ENCODE measurements at places on chromosomes 5 and 9.

DNA sequence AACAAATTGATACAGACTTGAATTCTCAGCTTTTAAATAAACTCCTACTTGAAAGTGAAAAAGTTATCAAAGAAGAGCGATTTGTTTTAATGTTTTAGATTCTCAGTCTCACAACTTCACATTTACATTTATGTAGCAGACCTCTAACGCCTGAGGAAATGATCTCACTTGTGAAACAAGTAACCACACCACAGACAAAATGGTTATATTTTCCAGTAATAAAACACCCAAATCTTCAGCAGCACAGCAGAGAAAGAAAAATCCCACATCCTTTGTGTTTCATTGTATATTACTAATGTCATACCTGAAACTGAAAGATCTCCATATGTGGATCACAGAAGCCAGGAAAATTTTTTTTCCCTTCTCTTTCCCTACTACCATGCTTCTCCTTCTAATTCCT is 29.8 kb upstream of the GZMA start:
- no peak for DNase-seq

DNA sequence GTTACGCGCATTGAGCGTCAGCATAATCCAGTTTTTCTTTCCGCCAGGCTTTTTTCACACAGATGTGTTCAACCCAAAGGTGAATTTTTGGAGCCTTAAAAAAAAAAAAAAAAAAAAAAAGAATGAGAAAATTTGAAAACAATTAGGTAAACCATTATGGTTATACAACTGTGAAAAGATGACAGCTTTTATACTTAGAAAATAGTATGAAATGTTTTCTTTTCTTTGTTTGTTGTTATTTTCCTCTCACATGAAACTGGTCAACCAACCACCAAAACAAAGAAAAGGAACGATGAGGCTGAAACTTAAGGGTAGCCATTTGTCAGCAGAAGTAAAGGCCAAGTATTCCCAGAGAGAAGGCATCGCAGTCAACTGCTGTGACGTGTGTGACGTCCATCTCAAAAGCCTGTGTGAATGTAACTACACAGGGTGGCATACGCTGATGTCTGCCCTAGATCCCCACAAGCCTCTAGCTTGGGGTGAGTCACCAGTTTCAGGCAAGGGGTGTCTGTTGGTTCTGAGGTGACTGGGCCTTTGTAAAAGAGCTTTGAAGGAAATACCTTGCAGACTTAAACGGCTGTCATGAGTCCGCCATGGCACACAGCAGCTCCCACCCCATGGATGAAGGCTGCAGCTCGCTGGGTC is 182.9 kb downstream of the AOPEP start:
- DNase-seq, result no peak

DNA sequence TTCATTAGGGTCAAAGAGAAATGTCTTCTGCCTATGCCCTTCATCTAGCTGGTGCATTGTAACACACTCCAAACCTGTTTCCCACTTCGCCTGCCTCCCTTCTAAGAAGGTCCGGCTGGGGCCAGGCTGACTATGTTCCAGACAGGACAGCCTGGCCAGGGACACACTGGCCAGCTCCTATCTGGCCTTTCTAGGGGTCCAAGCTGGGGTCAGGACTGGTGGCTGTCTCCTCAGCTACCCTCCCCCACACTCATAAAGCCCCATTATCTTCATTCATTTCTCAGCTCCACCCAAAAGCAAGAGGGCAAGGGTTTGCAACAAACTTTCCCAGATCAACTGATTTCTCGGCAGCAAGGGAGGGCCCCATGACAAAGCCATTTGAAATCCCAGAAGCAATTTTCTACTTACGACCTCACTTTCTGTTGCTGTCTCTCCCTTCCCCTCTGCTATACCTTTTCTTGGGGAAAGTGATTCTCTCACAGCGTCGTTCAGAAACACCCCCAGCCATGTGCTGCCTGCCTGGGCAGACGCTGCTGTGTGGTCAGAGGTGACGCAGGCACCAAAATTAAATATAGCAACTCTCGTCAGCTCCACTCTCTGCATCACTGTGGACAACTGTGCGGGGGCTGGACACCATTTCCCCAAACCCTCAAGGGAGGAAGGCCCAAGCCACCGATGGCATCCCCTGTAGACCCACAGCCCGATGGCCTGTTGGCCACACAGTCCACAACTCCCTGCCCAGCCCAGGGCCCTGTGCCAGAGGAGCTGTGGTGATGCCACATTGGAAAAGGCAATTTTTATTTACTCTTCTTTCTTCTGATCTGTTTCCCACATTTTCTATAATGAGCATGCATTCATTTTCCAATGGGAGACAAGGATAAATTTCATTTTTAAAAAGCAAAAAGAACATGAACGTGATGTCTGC is 6.1 kb downstream of the IL13 start:
- DNase-seq, result no peak

- DNase-seq, result no peak
Measured at GRCh38 chr5:155772009-155772662, 554.8 kb upstream of the SGCD start.

GRCh38 chr5:98750693-98751092 is 22.8 kb upstream of the RGMB start:
- no peak for DNase-seq

DNA sequence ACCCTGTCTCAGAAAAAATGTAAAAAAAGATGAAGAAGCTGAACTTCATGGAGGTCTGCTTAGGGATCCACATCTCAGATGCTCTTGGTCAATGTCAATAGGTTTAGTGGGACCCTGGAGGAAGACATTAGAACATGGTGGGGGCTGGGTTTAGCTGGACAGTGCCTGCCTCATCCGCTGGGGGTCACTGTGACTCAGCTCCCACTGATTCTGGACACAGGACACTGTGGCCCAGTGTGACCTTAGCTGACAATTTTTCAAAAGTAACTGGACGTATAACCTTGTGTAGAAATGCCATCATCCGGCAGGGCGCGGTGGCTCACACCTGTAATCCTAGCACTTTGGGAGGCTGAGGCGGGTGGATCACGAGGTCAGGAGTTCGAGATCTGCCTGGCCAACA is 7.3 kb upstream of the HNRNPAB start:
- DNase-seq, result no peak

DNA sequence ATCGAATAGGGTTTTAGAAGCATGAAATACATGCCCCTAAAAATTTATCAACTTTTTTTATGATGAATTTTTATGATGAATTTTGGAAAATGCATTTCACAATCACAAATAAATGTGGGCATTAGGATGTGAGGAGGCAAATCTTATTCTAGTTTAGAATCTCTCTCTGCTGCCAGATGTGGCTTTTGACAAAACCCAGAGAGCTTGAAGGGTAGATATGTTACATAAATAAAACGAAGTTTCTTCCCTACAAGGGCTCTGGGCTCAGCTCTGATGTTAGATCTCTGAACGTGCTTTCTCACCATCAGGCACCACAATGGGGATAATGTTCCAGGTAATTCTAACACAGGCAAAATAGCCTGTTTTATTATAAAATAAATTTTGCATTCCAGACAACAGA is 102.3 kb upstream of the ADAMTSL1 start:
- DNase-seq, result no peak

- DNase-seq, result no peak
Measured at GRCh38 chr9:129757045-129757444, 4.2 kb upstream of the PTGES start.

GRCh38 chr5:177553671-177554429 is 513 bp downstream of the FAM193B start:
- DNase-seq, result peak; percentile 9

DNA sequence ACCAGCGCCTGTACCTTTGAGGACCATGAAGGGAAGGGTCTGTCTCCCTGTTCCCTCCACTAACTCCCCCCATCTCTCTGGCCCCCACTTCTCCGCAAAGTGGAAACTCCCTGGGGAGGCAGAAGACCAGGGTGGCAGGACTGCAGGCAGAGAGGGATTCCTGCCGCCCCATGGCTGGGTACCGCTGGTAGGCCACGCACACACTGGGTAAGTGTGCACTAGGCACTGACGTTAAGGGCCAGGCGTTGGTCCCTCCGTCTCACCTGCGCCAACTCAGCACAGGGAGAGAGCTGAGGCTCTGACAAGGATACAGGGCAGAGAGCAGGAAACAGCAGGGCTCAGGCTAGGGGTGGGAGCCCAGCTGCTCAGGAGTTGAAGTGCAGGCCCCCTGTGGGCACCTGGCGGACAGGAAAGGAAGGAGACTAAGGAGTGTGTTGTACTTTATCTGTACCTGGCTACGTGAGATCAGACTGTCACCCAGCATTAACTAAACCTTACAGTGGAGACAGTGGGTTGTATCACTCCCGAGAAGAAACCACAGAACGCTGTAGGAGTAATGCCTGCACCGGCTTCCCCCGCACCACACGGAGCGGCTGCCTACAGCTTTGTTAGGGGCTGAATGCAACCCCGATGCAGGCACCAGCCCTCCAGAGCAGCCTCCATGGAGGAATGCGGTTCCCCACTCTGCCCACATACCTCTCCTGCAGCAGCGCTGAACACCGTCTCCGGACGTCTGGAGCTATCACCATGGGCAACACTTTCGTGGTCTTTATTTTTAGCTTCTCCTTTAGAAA is 34.2 kb upstream of the CLPTM1L start:
- DNase-seq, result no peak

DNA sequence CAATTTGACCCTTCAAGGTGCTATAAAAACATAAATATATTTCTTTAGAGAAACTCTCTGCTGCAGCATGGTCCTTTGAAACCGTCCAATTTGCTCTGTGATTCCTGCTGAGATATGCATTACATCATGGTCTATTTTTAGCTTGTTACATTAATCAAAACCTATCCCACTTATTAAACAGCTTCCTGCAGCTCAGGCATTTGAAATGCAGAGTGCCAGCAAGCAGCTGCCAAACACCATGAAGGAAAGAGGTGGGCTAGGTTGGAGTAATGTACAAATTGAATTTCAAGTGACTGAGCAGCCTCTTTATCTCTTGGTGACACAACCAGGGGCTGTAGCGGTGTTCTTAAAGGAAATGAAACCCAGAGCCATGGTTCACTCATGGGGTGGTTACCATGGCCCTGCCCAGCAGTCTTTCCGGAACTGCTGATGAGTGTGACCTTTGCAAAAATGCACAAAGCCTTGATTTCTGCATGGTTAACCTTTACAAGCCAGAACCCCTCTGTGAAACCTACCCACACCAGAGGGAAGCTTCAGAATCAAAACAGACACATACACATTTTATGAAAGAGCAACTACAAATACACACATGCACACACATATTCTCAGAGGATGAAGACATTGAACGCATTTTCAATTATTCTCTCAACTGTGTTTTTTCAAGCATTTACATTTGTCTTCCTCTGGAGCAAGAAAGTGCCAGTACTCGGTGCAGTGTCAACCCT is 155.8 kb upstream of the ZNF608 start:
- DNase-seq, result no peak

DNA sequence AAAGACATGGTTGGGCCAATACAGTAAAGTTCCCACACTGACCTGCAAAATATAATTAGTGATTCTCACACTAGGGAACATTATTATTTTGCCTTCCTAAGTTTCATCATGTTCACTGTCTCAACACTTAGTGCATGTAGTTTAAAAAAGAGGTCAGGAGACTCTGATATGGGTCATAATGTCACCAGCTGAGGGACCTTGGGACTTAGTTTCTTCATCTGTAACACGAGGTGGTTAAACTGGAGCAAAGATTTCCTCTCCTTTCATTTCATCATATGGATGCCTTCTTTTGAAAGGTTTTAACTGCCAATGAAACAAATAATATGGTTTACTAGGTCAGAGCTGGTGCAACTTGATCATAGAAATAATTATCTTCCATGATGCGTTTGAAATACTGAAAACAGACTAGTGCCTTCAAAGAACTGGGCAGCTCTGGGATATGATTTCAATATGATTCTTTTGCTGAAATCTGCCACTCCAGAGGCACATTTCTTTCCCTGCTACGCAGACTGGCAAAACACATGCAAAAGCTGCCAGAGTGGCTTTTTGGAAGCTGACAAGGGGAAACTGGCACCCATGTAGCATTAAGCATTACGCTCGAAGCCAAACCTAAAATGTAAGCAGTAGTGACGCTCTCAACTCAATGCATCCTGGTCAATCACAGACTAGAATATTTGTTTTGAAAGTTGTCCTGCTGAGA is 20.8 kb downstream of the RETREG1 start:
- DNase-seq, result no peak

DNA sequence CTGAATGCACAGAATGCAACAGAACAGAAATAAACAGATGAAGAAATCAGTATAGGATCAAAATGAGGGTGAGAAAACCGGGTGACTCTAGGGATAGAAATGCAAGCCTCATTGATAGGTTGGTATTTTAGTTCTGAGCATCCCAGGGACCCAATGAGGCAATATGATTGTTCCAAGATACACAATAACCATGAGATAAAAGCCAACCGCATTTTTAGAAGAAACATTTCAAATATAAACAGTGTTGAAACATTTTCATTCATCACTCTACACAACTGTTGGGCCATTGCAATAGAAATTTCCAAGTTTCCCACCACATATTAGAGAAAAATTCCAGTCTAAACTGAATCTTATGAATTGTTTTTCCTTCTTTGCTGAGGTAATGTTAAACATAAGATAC is 452.3 kb upstream of the PTGER4 start:
- no peak for DNase-seq

Measured in stimulated activated CD8-positive, alpha-beta memory T cell treated with anti-CD3 and anti-CD28 coated beads, Interleukin-2, amount 100 ng/mL, for 1 hour (primary cell).